NT2/D1 (cell line): ENCODE measurements at places on chromosomes 1 and 21.

GRCh38 chr1:157849229-157849875 is 7.7 kb upstream of the CD5L start:
- DNase-seq, result no peak

DNA sequence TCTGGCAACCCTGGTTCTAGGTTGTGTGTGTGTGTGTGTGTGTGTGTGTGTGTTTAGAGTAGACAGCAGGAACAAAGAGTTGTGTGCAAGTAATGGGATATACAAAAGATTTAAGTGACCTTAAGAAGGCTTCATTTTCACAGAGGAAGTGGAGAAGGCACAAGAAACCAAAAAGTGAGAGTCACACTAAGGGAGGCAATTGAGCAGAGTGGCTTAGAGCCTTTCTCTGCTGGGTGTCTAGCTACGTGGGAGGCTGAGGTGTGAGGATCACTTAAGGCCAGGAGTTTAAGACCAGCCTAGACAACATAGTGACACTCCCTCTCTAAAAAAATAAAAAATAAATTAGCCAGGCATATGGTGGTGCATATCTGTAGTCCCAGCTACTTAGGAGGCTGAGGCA is 44.4 kb upstream of the HAO2 start:
- no peak for DNase-seq

- DNase-seq, result no peak
Measured at GRCh38 chr1:167499664-167500101, 18.6 kb downstream of the CD247 start.

DNA sequence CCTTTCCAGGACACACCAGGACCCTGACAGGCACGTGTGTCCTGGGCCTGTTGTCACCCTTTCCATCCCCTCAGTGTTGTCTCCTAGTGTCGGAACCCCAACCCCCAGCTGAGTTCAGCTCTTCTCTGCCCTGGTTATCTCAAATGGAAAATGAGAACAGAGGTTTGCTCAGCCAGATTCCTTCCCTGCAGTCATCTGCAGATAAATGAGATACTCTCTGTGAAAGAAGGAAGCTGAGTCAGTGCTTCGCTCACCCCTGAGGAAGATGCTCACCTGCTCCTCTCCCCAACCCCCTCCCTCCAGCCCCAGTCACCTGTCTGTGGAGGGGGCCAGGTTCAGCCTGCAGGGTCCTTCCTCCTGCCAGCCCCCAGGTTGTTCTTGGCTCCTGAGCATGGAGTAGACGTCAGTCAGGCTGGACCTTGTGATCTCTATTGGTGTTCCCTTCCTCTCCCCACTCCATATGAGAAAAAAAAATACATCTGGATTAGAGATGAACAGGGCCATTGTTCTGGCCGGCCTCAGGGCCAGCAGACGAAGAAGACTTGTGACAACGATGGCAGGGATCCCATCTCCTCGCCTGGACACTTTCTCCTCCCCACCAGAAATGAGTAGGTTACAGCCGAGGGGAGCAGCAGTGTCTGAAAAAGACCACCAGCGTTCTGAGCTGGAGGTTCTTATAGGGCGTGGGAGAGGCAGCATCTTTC is 20.9 kb downstream of the PHGDH start:
- no peak for DNase-seq

DNA sequence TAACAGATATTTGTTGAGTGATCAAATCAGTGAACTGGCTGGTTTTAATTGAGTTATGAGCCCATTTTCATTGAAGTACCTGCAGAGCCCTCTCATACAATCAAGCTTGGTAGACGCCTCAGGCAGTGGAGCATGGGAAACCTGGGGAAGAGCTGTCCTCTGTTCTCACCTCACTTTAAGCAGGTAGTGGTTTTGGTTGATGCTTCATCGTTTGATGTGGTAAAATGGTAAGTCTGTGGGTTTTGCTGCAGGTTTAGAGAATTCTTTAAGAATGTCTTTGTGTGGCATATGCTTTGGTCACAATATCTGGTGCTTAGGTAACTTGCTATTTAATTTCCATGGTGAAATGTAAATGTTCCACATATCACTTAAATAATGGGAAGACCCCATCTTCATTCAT is 10.0 kb downstream of the LAMC1 start:
- no peak for DNase-seq

GRCh38 chr21:36783612-36784374 is 84.9 kb downstream of the SIM2 start:
- no peak for DNase-seq

- DNase-seq, result no peak
Measured at GRCh38 chr1:206693592-206693991, 8.9 kb downstream of the MAPKAPK2 start.

- DNase-seq, result no peak
Measured at GRCh38 chr1:223012176-223012788, 130.8 kb downstream of the TLR5 start.

GRCh38 chr1:94614168-94614815 is 72.7 kb upstream of the F3 start:
- no peak for DNase-seq

GRCh38 chr1:22053017-22053860 is 730 bp downstream of the CDC42 start:
- DNase-seq, result peak; percentile 25

- no peak for DNase-seq
Measured at GRCh38 chr1:175597969-175598765, 145.2 kb downstream of the TNR start.

DNA sequence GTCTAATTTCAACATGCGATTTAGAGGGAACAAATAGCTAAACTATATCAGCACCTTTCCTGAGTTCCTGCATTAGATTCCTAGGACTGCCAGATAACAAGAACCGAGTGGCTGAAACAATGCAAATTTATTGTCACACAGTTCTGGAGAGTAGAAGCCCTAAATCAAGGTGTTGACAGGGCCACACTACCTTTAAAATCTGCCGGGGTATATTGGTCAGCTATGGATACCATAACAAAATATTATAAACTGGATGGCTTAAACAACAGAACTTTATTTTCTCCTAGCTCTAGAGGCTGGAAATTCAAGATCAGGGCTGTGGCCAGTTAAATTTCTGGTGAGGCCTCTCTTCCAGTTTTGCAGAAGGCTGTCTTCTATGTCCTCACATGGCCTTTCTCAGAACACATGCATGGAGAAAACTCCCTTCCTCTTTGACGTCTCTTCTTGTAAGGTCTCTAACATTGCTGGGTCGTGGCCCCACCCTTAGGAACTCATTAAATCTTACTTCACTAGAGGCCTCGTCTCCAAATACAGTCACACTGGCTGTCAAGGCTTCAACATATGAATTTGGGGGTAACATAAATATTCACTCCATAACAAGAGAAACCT is 144.3 kb downstream of the FCRL5 start:
- DNase-seq, result no peak

GRCh38 chr1:13900583-13900982 is 200.6 kb downstream of the PRDM2 start:
- no peak for DNase-seq

- DNase-seq, result peak; percentile 13
Measured at GRCh38 chr1:89633248-89633799, 404 bp downstream of the LRRC8C start.

DNA sequence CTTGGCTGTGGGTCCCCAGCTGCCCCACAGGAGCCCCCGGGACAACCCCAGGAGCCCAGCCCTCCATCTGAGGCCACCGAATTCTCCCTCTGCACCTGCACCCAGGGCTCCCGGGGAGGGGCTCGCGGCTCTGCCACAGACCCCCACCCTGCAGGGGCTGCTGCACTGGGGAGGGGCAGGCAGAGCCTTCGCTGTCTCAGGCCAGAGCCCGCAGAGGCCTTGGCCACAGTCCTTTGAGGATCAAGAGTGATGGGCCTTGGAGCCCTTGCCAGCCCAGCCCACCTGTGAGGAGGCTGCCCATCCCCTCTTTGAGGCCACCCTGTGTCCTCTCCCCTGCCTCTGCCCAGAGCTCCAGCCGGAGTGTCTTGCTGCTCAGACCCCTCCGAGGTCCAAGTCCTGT is 6.5 kb downstream of the PERM1 start:
- DNase-seq, result no peak

DNA sequence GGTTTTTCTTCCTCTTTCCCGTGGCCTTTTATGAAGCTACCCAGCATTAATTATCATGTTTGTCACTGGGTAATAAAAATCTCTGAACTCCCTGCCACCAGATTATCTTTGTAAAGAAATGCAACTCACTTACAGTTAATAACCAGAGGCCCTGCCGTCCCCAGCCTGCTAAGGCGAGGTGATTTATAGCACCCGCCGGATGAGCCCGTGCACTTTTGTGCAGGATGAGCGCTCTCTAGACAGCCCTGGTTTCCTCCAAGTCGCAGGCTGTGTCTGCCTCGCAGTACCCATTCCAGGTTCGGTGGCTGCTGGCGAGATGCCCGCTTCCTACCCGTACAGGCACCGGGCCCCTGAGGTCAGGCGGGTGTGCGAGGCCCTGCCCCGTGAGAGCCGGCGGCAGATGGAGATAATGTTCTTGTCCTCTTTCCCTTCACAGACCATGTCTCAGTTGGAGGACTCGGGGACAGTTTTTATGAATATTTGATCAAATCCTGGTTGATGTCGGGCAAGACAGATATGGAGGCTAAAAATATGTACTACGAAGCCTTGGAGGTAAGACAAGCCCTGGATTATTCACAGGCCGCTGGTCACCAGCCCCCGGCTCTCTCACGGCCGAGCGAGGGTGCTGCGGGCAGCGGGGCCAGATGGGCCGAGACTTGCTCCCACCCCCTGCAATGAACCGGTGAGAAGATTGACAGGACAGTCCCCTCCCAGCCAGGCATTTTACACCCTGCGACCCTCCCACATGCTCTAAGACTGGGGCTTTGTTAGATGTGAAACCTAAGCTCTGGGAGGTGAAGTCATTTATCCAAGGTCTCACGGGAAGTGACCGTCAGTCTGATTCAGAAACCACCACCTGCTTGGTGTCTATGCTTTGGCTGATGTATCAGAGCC is 28.5 kb upstream of the SELENON start:
- no peak for DNase-seq

GRCh38 chr1:91526496-91526895 is 25.8 kb downstream of the CDC7 start:
- DNase-seq, result no peak

- no peak for DNase-seq
Measured at GRCh38 chr1:149962736-149963135, 26.1 kb upstream of the MTMR11 start.

DNA sequence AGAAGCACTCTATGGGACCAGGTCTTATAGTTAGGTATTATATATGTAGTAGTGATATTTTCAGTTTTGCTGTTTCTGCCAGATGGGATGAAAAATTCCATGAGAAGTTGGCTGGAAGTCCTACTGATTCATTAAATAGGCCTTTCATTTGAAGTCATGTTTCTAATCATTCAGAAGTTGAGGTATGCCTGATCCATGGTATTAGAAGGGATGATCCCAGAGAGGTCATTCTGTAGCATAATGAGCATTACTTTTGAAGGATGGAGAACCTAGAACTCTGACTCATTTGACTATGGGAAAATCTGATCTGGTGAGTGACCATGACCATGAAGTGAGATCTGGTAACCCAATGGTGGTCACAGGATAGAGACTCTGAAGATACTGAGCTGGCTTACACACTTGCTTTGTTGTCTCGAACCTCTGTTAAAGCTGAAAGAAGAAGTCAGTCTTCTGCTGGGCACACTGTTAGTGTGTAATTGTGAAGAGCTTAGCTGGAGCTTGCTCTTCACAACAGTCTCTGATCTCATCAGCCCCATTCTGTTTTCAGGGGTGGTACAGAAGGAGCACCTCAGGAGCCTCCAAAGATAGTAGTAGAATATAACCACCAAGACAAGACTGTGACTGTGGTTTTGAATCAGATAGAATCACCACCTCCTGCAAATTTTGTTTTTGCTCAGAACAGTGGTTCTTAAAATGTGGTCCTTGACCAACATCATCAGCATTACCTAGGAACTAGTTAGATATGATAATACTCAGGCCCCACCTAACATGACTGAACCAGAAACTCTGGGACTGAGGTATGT is 9.0 kb downstream of the MGST3 start:
- no peak for DNase-seq

- peak; percentile 40 for DNase-seq
Measured at GRCh38 chr21:46229133-46229922, 754 bp upstream of the LSS start.

DNA sequence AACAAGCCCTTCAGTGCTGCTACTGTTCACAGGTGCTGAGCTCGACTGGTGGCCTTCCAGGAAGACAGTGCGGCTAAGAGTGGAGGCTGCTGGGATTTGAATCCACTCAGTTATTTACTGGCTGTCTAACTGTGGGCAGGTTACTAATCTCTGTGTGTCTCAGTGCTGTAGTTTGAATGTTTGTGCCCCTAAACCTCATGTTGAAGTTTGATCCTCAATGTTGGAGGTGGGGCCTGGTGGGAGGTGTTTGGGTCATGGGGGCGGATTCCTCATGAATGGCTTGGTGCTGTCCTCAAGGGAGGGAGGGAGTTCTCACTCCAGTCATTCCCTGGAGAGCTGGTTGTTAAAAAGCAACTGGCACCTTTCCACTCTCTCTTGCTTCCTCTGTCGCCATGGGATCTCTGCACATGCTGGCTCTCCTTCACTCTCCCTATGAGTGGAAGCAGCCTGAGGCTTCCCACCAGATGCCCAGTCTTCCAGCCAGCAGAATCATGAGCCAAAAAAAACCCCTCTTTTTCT is 334.8 kb downstream of the RPS6KC1 start:
- DNase-seq, result no peak

DNA sequence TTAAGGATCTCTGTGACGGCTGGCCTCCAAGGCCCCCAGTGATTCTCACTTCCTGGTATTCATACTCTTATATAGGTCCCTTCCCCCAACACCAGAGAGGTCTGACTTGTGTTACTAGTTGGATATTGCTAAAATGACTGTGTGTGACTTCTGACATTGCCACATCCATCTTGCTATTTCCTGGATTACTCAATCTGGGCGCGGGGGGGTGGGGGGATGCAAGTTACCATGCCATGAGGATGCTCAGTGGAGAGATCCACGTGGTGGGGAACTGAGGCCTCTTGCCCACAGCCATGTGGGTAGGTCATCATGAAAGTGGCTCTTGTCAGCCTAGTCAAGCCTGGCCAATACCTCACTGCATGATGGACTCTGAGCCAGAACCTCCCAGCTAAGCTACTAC is 117.0 kb downstream of the UBE2U start:
- no peak for DNase-seq

DNA sequence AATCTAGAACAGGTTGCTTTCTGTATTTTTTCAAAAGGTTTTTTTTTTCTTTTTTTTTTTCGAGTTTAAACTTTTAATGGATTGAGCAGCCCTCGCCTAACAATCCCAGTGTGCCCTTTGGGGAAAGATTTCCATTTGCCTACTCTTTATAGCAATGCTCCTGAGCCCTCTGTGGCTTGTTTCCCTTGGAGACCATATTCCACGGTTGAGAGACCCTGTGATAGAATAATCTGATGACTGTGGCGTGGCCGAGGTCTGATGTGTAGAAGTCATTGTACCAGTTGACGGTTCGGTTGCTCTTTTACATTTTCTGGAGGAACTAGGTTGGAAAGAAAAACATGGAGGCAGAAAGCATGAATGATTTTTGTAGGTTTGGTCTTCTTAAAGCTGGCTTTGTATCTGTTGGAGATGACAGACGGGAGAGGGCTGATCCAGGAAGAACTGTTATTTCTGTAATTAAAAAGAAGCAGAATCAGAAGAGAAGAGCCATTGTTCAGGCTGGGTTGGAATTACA is 305.7 kb upstream of the NRIP1 start:
- no peak for DNase-seq
